ENCODE measurements at places on chromosomes 16 and 17.

- no peak for DNase-seq
These were observed 31.0 kb upstream of the SMPD3 start for GRCh38 chr16:68479271-68479670.

- no peak for DNase-seq
These were observed 10.5 kb downstream of the MAPT start for GRCh38 chr17:45904866-45905265.

DNA sequence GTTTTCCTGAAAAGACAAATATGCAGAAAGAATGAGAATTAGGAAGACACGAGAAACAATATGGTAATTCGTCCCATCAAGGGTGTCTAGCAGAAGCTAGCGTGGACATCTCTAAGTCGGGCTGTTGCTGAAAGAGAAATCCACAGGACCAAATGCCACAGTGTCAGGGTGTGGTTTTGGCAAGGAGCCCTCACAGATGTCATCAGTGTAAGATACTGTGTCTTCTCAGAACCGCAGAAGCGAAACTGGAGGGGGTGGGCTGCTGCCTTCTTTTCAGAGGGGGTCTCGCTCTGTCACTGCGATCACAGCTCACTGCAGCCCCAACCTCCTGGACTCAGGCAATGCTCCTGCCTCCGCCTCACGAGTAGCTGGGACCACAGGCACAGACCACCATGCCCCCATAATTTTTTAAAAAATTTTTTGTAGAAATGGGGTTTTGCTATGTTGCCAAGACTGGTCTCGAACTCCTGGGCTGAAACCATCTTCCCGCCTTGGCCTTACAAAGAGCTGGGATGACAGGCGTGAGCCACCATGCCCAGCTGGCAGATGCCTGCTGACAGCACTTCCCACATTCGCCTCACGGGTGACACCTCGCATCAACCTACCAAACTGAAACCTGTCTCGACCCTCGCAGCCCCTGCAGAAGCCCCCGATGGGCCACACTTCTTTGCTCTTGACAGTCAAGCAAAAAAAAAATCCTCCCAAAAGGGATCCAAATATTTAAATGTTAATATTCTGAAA is 26.2 kb downstream of the TRAP1 start:
- no peak for DNase-seq

GRCh38 chr16:1019231-1020090 is 37.9 kb downstream of the SOX8 start:
- DNase-seq, result peak; percentile 55

GRCh38 chr17:6830383-6830986 is 1.0 kb downstream of the TEKT1 start:
- DNase-seq, result no peak

DNA sequence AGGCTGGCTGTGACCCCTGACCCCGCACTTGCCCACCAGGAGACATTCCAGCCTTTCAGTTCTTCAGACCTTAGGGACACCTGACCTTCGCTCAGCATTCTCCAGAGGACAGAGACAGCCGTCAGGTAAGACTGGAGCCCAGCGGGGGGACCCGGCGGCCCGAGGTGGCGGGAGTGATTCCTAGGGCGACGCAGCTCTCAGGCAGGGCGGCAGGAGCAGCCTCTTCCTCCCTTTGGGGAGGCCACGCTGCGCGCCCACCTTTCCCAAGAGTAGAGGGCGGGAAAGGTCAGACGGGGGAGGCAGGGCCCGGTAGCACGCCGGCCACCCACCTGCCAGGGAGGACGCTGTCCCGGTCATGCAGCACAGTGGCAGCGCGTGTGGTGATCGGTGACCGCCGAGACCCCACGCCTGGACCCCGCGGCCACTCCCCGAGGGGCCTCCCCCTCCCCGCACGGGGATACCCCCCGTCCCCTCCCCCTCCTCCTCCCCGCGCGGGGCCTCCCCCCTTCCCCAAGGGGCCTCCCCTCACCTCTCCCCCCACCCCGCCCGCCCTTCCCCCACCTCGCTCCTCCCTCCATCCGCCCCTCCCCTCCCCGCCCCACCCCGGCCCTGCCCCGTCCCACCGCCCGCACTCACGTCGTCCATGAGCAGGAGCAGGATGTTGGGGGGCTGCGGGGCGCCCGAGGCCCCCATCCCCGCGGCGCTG is 472 bp downstream of the GALNS start:
- no peak for DNase-seq

- no peak for DNase-seq
These were observed 24.4 kb downstream of the CNTNAP1 start for GRCh38 chr17:42706732-42707131.

GRCh38 chr17:31835984-31836383 is 23.1 kb downstream of the COPRS start:
- no peak for DNase-seq

- no peak for DNase-seq
These were observed 8.9 kb downstream of the METTL22 start for GRCh38 chr16:8630255-8630953.

GRCh38 chr17:52202520-52203080 is 44.1 kb upstream of the CA10 start:
- no peak for DNase-seq

- no peak for DNase-seq
These were observed 29.1 kb upstream of the TNS4 start for GRCh38 chr17:40530531-40530994.

DNA sequence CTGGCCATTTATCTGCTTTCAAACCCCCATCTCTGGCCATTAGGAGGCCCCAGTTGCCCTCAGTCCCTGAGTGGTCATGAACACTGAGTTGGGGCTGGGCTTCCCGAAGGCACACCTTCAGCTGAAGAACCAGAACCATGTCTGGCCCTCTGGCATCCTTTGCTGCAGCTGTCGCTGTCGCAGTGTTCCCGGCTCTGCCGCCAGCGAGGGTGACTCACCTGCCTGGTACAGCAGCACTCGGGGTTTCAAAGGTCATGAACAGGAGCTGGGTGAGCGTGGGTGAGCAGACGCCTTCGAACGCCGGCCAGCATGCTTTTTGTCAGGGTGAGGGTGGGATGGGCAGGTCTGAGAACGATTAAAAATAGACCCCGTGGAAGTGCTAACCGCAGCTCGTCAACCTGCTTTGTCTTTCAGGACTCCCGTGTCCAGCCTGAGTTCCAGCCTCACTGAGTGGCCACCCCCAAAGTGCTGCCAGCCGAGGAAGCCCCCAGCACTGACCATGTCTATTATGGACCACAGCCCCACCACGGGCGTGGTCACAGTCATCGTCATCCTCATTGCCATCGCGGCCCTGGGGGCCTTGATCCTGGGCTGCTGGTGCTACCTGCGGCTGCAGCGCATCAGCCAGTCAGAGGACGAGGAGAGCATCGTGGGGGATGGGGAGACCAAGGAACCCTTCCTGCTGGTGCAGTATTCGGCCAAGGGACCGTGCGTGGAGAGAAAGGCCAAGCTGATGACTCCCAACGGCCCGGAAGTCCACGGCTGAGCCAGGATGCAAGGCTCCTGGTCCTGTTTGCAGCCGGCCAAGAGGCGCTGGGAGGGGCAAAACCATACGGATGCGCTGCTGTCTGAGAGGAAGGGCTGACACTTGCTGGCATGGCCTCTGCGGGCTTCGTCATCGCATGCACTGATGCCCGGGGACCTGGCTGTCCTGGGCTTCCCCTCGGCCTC is 7.6 kb downstream of the SNN start:
- no peak for DNase-seq

DNA sequence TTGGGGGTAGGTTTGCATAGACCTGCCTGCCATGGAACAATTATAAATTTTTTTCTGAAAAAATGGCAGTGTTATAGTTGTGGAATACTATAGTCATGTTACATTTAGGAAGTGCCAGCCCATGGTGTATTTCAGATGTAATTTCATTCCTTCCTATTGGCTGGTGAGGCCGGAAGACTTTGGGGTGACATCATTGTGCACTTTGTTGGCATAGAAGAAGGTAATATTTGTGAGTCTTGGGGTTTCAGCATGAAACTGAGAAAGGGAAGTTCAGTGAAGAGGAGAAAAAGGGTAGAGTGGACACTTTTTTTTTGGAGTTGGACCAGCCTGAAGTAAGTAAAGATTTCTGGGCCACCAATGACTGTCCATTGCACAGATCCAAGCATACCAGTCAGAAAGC is 16.0 kb upstream of the HEATR6 start:
- DNase-seq, result no peak

GRCh38 chr17:80289616-80290015 is 29.0 kb downstream of the RNF213 start:
- DNase-seq, result no peak

DNA sequence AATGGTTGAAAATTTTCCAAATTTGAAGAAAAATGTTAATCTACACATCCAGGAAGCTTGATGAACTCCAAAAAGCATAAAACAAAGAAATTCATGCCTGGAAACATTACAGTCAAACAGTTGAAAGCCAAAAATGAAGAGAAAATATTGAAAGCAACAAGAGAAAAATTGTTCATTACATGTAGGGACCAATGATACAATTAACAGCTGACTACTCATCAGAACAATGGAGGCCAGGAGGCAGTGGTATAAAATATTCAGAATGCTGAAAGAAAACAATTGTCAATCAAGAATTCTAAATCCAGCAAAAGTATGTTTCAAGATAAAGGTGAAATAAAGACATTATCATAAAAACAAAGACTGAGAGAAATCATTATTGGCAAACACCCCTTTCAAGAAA is 21.6 kb downstream of the RCVRN start:
- DNase-seq, result no peak

DNA sequence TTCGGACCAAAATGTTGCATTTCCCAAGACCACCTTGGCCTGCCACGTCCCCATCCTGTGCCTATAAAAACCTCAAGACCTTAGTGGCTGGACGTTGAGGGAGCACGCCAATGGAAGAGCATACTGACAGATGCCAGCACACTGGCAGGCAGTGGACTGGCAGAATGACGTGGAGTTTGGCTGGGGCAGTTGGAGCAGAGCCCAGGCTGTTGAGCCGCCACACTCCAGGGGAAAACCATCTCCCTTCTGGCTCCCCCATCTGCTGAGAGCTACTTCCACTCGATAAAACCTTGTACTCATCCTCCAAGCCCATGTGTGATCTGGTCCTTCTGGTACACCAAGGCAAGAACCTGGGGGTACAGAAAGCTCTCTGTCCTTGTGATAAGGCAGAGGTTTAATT is 494.1 kb downstream of the CDH11 start:
- DNase-seq, result no peak

DNA sequence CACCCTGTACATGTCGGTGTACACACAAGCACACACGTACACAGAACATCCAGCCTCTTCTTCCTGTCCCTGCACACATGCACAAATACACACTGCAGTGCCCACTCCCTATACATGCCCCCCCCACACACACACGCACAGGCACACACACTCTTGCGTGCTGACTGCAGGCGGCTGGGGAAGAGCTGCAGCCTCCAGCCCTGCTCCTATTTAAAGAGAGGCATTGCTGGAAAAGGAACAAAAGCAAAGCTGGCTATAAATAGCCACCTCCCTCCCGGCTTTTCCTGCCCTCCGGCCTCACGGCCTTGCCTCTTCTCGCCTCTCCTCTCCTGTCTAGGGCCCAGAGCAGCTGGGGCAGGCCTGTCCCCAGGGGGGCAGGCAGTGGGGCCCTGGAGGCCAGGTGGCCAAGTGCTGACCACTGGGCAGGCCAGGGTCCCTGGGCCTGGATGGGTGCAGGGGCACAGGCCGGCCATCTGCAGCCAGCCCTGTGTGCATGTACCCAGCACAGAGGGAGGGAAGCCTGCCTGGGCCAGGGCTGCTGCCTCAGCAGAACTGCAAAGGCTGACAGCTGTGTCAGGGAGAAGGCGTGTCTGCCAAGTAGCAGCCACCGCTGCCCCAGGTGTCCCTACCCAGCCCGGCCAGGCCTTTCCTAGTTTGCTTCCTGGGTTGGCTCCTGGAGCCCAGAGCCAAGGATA is 25.4 kb downstream of the RTN4RL1 start:
- DNase-seq, result no peak

GRCh38 chr17:44898768-44899073 is 524 bp downstream of the EFTUD2 start:
- DNase-seq, result no peak

DNA sequence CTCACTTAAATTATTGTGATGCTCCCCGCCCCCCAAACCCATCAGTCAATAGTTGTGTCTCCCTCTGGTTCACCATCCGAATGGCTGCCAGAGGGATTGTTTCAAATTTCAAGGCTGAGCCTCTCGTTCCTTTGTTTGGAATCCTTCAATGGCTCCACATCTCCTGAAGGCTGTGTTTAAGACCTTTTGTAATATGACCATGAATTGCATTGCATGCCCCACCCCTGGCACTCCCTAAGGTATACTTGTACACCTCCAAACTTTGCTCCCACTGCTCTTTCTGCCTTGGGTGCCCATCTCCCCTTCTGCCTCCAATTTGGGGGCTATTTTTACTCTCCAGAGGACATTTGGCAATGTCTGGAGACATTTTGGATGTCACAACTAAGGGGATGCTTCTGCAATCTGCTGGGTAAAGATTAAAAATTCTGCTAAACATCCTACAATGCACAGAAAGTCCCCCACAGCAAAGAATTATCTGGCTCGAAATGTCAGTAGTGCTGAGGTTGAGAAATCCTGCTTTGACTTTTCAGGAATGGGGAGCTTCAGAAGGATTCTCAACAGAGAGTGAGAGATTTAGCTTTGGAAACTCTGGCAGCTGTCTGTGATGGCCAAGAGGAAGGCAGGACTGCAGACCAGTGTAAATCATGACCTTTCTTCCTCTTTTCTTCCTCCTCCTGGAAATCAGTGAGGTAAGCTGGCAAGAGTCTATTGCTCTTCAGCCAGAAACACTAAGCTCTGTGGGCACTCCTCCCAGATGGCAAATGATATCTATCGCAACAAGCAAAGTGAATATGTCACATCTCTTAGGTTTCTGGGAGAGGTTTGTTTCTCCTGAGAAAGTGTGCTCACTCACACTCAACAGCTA is 8.7 kb upstream of the IL4R start:
- no peak for DNase-seq

DNA sequence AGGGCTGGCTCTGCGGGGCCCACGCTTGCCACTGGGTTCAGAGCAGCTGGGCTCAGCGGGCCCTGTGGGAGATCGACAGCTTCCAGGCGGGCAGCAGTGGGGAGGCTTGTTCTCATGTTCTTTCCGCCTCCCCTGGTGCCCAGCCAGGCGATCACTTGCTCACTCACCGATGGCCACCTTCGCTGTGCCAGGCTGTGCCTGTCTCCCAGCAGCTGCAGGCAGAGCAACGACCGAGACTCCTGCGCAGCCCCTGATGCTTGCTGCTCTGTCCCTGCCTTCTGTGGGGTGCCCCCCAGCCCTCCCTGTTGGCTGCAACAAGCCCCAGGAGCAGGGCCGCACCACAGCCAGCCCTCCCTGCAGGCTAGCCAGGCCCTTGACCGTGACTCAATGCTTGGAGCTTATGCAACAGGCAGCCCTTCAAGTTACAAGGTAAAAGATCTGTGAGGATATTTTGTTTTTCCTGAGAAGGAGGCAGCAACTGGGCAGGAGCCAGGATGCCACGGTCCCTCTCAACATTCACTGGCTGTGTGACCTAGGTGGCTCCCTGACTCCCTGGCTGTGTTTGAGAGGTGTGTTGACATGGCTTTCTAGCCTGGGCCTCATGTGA is 9.6 kb upstream of the SPNS2 start:
- no peak for DNase-seq

GRCh38 chr16:14117051-14117450 is 45.9 kb downstream of the MRTFB start:
- DNase-seq, result no peak

DNA sequence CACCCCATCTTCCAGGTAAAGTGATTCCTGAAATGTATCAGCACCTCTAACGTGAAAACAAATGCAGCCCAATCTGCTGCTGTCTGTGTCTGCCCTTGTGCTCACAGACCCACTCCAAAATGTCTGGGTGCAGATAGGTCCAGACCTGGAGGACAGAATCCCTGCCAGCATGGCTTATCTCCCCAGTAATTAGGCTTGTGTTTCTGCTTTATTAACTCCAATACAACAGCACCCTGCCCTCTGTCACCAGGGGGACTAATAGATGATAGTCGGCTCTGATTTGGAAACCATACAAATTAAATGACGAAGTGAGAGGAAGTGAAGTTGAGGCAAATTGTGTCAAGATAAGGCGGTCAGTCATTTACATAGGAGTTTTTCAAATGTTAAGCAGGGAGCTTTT is 608.3 kb upstream of the SALL1 start:
- no peak for DNase-seq

Data from renal pelvis (tissue), 12 donors.